DMS153 (cell line): ENCODE measurements at places on chromosomes 3 and 15.
A peak's percentile ranks its signal among the peaks of the same experiment; 100 is the strongest.

GRCh38 chr15:79990280-79990996 lies 19.4 kb upstream of the BCL2A1 start:
- DNase-seq = no peak

DNA sequence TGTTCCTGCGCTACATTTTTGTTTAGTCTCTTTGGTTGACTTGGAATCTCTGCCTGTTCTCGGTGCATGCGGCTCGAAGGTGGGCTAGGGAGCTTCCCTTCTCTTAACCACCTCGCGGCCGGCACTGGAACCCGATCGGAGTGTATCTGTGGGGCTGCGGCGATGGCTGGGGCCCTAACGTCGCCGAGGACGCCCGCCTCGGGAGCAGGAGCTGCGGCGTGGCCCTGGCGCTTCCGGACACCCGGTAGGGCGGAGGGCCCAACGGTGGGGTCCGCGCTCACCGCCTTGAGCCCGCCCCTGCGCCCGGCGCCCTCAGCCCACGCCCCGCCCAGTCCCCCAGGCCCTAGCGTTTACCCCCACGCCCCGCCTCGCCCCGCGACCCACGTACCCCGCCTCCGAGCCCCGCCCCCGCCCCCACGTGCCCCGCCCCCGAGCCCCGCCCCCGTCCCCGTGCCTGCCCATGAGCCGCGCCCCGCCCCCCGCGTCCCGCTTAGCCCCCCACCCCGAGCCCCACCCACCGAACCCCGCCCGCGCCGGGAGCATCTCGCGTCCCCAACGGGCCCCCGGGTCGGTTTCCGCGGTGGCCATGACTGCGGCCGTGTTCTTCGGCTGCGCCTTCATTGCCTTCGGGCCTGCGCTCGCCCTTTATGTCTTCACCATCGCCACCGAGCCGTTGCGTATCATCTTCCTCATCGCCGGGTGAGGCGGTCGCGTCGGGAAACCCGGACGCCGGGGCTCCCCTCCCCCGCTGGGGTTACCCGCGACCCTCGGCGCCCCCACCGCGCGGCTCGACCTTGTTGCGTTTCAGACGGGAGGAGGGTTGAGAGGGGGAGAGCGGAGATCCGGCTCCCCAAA lies at the start of gene APH1B:
TSS of gene APH1B (plus strand) at position 568 of the 855 bp plus-strand sequence. CDS start at position 587, 19 bp downstream.
- DNase-seq = peak; percentile 20

GRCh38 chr3:36373666-36374065 lies 6.6 kb upstream of the STAC start:
- DNase-seq = no peak

DNA sequence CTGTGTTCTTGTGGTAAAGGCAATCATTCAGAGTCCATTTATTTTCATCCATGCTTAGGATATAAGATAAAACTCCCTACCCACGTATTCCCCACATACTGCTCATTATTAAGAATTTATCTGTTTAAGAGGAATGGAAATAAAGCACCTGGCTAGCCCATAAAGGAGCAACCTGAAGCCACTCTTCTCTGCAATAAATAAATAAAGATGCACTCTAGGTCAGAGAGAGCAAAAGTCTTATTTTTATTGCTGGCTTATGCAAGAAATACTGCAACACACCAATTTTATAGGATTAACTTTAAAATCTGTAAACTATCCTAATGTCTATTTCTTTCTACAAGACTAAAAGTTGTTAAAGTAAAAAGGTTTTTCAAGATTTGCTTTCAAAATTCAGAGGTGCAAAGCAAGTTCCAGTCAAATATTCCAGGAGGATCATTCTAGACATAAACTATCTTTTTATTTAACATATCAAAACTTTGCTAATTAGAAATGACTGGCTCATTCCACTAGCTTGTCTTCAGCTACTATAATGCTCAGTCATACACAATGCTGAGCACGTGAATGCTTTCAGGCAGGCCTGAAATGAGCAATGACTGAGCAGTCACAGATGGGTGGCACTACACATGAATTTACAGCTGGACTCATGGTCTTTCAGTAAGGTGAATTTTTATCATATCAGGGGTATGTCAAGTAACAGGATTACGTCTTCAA lies 7.1 kb downstream of the TJP1 start:
- no peak for DNase-seq
